Activated naive CD8-positive, alpha-beta T cell treated with anti-CD3 and anti-CD28 coated beads for 36 hours (primary cell): ENCODE measurements at places on chromosomes 11 and 22.
A peak's percentile ranks its signal among the peaks of the same experiment; 100 is the strongest.

GRCh38 chr11:120141113-120141767 is 3.3 kb upstream of the TRIM29 start:
- DNase-seq = no peak

- DNase-seq = no peak
Observed at GRCh38 chr22:20402960-20403778, 9.2 kb downstream of the ZNF74 start.

DNA sequence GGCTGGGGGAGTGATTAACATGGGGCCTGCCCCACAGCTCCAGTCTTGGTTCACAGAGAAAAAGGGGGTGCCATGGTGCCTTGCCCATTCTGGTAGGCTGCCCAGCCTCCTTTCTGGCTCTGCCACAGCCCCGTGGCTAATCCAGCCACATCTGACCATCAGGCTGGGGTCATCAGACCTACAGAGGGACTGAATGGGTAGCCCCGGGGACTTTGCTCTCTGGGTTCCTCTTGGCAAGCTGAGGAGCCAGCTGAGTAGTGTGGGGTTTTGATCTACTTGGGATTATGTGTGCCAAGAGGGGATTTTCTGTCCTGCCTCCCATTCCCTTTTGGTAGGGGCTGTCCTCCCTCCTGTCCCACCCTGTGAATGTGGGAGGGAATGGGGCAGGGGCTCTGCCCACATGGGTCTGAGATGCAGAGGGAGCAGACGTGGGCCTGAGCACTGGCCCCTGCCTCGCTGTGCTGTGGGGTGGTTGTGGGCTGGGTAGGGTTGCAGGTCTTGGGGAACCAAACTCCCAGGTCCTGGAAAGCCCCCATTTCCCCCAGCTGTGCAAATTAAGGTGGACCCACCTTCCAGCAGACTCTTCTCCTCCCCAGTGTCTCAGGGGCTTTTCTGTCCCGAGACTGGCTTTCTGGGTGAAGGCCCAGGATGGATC is 32.0 kb downstream of the CD82 start:
- no peak for DNase-seq

DNA sequence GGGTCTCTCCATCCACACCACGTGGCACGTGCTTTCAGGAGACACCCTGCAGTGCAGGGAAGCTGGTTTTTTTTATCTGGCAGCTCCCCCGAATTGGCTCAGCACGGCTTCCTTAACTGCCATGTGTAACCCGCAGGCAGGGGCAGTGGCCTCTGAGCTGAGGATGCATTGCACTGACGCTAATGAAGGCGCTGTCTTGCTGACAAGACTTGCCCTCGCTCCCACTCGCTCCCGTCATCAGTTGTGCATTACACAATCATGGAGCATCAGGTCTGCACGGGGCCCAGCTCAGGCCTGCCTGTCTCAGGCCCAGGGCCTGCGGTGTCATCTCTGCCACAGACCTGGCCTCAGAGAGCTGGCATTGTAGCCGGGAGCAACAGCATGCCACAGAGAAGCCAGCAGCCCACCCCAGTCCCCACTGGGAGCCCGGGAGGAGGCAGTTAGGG is 95.9 kb downstream of the ARHGAP8 start:
- no peak for DNase-seq

DNA sequence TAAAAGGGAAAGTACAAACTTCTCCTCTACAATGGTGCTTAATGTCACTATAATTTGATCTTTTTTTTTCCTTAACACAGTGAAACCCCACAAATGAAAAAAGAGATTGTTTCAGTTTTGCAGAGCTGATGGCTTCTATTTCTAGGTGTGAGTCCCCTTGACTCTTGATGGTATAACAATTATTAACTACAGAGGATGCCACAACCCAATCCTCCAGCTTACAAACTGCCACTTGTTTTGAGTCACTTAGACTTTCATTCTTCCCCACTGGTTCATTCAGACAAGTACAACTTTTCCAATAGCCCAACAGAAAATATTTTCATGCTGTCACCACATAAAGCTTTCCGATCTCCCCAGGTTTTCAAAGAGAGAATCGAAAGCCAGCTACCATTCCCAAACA is 812.2 kb downstream of the LRRC4C start:
- DNase-seq = no peak

GRCh38 chr22:49233507-49234100 is 594.1 kb downstream of the BRD1 start:
- no peak for DNase-seq

DNA sequence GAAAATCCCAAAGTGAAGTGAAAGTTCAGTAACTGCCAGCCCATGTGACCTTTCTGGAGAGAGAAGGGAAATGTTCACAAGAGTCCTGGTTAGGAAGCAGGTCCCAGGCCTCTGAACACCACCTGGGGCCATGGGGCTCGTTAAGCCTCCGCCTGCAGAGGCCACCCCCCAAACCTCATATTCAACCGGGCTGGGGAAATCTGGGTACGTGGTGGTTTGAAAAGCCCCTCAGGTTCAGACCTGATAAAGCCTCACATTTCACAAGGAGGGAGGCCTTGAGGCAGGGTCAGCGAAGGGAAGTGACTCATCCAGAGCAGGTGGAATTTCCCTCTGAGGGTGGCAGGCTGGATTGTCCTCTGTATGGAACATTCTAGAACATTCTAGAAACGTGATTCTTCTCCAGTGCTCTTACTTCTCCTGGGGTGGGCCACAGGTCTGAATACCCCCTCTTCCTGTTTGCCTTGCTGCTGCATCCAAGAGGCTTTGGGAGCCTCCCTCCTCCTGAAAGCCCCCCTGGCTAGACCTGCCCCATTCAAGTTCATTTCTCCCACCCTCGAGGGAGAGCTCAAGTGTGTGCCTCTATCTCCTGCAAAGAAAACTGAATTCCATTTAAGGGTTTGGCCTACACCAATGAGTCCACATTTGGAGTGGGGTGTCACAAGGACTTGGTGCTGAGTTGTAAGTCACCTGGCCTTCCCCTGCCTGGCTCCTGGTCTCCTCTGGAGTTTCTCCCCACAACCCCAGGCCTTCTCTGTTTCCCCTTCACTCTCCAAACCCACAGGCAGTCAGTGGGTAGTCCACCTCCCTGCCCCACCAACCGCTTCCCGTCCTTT is 6.3 kb downstream of the FXYD2 start:
- peak; percentile 76 for DNase-seq

- no peak for DNase-seq
Observed at GRCh38 chr11:118142081-118142480, 10.5 kb downstream of the SCN4B start.
